DMS79 (cell line): ENCODE measurements at places on chromosomes 6 and 20.

DNA sequence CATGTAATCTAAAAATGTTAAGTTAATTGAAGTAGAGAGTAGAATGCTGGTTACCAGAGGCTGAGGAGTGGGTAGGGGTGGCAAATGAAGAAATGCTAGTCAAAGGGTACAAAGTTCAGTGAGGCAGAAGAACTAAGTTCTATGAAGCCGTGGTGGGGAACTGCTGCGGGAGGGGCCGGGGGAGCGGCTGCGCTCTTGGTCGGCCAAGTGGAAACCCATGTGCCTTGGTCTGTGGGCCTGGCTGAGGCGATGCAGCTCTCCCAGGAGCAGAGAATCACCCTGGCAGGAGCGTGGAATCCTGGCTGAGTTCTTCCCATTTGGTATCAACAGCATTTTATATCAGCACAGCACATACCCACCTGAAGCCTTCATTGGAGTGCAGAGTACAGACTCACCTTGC is 22.3 kb downstream of the TTLL2 start:
- DNase-seq: no peak

DNA sequence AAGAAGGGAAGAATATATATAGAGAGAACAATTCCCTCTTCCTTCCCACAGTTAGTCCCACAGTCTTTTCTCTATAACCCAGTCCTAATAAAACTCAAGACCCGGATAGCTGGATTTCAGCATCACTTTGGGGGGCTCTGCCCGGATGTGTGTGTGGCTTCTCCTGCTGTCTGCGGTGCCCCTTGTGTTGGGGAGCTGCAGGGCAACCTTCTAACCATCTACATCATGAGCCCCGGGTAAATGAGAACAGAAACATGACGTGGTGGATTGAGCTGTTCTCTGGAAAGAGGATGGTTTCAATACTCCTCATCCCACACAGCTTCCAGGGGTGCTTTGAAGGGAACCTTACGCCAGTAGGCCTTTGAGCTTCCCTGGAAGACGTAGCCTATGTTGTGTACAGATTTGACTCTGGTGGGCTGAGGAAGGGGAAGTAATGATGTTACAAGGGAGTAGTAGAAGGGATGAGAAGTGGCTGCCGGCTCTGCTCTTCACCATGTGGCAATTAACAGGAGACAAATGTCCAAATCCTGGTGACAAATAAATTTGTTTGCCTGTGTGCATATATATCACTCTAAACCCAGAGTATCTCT is 13.5 kb upstream of the PRDM1 start:
- DNase-seq: no peak

- DNase-seq: no peak
Measured at GRCh38 chr6:135002229-135002844, 52.3 kb downstream of the HBS1L start.

DNA sequence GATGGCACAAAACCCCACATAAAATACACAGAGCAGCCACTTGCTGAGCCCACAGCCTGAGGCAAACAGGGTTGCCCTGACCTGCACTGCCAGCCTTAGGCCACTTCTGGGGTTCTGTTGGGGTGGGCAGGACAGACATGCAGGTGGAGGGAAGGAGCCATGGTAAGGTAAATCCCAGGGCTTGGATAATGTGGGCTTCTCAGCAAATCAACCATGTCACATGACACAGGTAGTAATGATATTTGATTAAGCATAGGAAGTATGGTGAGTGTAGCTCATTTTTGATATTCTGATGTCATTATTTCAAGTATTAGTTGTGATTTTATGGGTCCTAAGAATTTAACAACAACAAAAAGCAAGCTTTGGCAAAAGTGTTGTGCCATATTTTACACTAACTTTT is 124.6 kb downstream of the FOXA2 start:
- no peak for DNase-seq

DNA sequence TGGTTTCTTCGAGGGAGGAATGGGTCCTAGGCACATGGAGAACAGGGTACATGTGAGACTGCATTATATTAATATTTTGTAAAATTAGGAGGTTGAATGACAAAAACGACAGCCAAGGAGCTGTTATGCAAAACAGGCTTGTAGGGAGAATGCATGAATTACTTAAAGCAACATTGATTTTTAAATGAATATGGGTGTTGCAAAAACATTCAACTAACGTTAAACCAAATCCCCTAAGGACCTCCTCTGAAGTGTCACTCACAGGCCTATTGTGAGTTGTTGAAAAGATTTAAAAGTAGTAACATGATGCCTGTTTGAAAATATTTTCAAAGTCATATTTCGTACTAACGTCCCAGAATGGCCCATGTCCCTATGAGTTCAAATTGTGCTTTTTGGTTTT is 21.9 kb downstream of the FBXL4 start:
- DNase-seq: no peak

DNA sequence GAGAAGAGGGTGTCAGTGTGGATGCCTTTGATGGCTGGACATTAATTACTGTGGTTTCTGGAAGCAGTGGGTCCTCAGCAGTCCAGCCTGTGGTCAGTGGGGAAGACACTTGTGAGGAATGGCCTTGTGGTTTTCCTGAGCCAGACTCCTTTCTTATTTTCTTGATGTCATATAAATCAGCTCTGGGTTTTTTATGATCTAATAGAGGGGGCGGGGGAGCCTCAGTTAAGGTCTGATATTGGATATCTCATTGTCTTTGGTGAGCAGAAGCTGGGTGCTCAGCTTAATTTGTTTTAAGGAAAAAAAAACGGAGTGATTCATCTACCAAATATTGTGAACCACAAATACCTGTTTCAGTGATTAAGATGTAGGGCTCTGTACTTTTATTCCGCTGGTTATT is 62.1 kb downstream of the OTOR start:
- DNase-seq: no peak

DNA sequence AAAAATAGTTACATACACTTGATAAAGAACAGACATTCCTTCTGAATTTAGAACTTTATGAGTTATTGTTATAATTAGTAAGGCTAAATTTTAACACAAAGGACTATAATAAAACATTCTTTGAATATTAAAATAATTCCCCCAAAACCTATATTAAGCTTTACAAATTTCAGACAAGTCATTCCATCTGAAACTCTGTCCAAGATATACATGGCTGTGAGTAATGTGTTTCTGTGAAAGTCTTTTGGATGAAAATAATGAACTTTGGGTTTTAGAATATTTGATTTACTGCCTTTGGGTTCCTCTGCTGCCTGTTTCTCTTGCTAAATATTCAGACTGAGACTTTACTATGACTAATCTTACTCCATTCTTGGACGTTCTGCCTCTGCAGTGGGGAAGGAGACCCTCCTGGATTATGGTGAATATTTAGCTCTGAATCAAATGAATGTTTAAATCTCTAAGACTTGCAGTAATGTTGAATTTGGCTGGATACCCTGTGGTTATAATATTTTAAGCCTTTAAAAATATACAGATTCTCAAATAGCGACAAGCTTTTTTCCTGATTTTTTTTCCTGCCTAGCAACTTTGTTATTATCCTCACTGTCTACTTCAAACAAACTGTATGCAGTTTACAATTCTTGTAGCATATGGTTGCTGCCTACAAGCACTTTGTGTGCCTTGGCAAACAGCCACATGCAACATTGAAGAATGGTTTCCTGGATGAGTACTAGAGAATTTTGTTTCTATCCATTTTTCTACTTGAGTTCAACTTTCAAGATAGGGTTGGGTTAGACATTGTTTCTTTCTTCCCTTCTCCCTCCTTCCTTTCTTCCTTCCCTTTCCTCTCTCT is 51.4 kb downstream of the TXLNB start:
- DNase-seq: peak; percentile 16

DNA sequence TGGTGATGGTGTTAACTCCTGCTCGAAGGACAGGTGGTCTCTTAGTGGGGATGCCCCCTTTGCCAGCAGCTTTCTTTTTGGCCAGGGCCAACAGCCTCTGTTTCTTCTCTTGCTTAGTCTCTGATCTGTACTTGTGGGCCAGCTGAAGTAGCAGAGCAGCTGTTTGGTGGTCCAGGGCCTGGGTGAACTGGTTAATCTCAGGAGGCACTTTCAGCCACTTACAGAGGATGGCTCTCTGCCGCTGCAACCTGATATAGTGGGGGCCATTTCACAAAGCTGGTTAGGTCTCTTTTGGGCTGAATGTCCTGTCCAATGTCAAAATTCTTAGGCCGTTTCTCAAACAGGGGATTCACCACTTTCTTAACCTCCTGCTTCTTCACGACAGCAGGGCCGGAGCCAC is 23.2 kb upstream of the LOC128125822 start:
- DNase-seq: no peak

- DNase-seq: no peak
Measured at GRCh38 chr6:32393665-32394420, 13.1 kb downstream of the BTNL2 start.
